ENCODE measurements at places on chromosomes 12 and 14.
A peak's percentile ranks its signal among the peaks of the same experiment; 100 is the strongest.

DNA sequence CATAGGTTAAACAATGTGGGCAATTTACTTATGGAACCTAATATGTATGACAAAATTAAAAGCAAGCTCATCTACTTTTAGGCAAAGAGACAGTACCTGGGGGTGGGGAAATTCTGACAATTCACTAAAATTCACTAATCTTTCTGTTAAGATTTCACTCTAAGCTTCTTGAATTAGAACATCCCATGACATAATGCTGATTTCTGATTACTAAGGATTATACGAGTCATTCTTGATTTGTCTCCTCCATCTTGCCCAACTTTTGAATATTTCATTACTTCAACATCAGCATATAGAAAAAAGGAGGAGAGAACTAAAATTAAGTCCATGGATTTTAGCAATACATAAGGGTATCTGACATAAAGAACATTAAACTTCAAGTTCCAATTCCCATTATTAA, 2.4 kb downstream of the CEP83 start:
- no peak for DNase-seq

GRCh38 chr12:50051101-50051806, 6.1 kb upstream of the ASIC1 start:
- DNase-seq: no peak

- DNase-seq: no peak
These were observed 56.1 kb downstream of the TRAF3 start for GRCh38 chr14:102833341-102833740.

DNA sequence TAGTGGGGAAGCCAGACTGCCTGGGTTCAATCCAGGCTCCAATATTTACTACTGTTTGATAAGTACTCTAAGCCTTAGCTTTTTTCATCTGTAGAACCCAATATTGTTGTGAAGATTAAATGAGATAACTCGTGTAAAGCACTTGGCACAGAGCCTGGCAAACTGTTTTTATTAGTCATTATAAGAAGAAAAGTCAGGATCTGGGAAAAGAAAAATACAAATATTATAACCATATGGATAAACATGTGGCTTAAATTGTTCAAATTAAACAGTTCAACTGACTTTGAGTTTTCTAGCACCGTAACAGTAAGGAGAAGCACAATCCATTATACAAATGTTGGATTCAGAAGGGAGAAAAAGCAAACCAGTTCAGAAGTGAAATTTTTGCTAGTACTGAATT, 22.0 kb upstream of the CDK17 start:
- DNase-seq: peak; percentile 65

GRCh38 chr14:68492381-68493151, 300.3 kb downstream of the ZFP36L1 start:
- DNase-seq: no peak

GRCh38 chr12:12696562-12697383, 790 bp upstream of the GPR19 start:
- DNase-seq: peak; percentile 86

GRCh38 chr14:88793259-88793625, 489 bp upstream of the EML5 start:
- DNase-seq: no peak

- peak; percentile 27 for DNase-seq
These were observed 82.3 kb downstream of the PLEKHG3 start for GRCh38 chr14:64786296-64787149.

DNA sequence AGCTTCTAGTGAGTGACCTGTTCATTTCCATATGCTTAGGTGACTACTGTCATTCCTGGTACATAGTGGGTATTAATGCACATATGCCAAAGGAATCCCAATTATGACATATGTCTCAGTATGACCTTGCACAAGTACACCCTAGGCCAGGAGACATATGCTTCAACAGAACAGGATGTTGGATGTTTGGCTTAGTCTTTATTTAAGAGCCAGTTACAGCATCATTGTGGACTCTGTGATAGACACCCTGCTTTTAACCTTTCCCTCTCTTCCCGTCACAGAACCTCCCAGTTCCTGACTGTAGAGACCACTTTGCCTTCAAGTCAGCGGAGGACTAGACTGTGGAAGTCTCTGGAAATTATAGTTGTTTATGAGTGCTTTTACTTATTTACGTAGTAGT, 72.9 kb downstream of the DAAM1 start:
- DNase-seq: no peak

GRCh38 chr14:55051423-55052268, at the start of gene MAPK1IP1L:
TSS of gene MAPK1IP1L (plus strand) at chr14:55051647. CDS start at chr14:55061684, 10,037 bp downstream.
- peak; percentile 94 for DNase-seq

- DNase-seq: no peak
These were observed 3.7 kb downstream of the MYH6 start for GRCh38 chr14:23404331-23404900.

- DNase-seq: no peak
These were observed 9.3 kb downstream of the ZNF664 start for GRCh38 chr12:123982269-123982668.

DNA sequence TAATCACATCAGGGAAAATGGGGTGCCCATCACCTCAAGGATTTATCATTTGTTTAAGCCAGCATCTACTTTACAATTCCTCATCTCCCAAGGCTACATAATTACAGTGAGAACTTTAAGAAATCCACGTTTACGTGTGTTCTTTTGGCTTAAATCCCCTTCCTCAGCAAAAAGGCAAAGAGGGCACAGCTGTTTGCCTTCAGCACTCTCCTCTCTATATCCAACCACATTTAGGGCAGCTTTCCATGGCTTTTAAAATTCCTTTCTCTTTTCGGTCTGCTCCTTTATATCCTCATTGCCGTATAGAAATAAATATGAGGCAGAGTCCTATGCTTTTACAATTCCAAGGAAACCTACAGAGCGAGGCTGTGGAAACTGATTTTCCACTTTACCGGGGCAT, 175.9 kb downstream of the EMP1 start:
- DNase-seq: no peak

DNA sequence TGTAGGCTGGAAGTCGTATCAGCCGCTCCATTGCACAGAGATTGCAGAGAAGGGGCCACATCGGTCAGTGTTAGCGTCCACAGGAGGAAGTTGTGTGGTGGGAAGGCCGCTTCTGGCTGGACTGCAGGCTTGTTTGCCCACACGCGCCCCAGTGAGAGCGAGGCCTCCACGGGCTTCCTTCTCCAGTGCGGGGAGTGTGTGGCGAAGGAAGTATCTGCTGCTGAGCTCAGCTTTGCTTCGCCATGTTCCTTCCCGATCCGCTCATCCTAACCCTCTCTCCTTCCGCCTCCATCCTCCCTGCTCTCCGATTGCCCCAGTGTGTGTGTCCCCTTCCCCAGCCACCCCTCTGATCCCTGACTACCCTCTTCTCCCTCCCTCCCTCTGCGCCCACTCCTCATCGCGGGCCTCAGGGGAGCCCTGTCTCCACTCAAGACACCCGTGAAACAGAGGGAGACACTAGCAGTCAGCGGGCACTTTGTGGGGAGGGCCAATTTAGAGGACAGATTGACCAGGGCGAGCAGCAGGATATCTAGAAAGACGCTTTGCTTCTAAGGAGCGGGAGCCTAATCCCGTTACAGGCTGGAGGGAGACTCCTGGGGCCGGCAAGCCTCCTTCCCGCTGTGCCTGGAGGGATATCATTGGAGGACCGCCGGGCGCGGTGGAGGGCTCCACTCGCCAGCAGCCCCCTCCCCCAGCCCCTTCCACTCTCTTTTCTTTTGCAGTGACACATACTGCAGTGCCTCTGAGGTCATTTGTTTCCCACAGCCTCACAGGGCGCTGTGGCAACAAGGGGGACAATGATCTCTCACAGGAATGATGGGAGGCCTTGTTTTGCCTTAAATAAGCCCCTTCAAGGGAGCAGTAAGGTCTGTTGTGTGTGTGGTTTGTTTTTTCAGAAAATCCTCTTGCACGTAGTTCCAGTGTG, 428.8 kb downstream of the ZFP36L1 start:
- peak; percentile 94 for DNase-seq

- DNase-seq: no peak
These were observed 108.4 kb downstream of the MON2 start for GRCh38 chr12:62575036-62575435.

DNA sequence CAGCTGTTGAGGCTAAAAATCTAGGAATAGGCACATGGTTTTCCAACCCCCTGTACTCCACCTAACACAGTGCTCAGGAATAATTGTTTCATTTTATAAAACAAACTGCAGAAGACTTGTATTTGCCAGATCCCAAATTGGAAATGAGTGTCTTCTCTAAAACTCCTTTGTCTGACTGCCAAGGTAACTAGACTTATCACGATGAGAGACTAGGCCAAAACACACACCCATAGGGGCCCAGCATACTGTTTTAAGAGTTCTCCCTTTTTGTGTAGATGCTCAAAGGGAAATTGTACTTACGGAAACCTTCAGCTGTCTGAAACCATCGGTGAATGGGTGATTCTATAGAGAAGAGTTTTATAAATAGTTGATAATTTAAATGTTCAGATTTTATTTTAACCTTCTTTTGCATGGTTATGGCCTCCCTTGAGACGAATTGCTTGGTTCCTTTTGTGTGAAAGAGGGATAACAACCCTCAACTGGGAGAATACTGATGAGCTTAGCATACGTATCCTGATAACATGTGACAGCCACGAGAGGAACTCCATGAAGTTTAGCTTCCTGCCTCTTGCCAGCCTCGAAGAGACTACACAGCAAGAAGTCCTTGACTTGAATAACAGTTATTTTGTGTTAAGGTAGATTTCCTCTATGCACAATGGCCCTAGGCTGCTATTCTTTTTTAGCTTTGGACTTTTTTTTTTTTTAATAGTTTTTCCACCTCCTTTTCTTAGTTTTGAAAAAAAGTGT, 103.3 kb downstream of the PELI2 start:
- no peak for DNase-seq

DNA sequence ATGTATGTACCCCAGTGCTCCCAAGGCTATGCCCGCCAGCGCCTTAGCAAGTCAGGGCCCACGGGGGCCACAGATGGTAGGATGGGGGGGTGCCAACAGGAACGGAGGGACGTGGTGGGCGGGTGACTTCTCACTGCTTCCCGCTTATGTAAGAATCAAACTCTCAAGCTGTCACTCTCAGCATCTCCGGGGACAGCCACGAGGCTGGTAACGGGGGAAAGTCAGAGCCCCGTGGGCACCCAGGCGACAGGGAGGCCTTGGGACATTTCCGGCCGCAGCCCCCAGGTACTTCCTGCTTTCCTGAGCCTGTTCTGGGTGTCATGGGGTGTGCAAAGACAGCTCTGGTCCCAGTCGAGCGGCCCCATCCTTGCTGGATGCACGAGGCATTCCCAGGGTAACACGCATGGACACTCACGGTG, 59.3 kb downstream of the TESC start:
- DNase-seq: no peak

GRCh38 chr12:93524386-93525133, 47.9 kb upstream of the SOCS2 start:
- DNase-seq: no peak

DNA sequence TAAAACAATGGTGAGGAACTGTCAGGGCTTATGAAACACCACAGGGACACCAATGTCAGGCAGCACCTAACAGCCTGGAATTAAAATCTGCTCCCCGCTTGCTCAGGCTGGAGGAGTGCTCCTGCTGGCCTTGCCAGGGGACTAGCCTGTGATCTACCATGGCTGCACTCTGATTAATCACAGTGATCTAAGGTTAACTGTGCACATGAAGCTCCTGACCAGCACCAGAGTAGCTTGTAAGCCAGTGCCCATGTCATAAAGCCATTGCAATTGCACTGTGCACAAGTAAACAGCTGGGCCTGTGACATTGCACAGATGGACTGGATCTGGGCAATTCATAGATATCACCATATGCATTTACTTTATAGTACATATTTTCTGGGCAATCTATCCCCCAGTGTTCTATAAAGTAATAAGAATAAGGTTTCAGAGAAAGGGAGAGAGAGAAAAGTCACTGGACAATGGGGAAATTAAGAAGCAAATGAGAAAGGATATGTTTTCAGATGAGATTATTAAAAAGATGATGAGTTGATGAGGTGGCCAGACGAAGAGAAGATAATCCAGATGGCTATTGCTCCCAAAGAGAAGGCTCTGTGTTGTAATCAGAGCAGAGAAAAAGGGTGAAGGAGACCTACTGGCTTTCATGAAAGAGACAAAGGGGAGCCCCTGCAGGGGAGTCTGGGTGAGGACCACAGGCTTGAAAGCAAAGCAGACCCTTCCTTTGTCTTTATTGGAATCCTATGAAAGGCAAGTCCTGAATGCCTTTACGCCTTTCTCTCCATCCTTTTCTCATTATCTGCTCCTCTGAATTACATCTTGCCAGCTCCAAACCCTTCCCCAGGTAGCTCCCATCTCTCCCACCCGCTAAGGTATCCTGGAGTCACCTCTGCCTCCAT, 145.8 kb downstream of the SLC38A6 start:
- DNase-seq: no peak

DNA sequence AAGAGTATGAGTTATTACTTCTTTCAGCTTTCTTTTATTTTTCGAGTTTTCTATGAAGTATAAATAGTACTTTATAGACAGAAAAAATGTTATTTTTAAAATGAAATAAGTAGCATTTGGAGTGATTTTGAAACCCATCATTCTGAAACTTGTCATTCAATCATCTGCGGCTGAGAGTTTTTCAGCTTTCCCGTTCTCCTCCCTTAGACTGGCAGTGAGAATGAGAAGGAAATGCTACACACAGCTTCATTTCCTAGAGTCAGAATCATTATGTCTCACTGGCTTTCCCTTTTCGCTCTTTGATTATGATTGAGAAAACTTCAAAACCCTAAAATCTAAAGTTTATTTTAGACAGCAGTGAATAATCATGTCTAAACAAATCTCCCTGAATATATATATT, 33.7 kb upstream of the GNPNAT1 start:
- no peak for DNase-seq

- no peak for DNase-seq
These were observed 2.3 kb downstream of the TMEM63C start for GRCh38 chr14:77183896-77184295.

GRCh38 chr14:98798099-98798498, 473.9 kb downstream of the BCL11B start:
- no peak for DNase-seq

DNA sequence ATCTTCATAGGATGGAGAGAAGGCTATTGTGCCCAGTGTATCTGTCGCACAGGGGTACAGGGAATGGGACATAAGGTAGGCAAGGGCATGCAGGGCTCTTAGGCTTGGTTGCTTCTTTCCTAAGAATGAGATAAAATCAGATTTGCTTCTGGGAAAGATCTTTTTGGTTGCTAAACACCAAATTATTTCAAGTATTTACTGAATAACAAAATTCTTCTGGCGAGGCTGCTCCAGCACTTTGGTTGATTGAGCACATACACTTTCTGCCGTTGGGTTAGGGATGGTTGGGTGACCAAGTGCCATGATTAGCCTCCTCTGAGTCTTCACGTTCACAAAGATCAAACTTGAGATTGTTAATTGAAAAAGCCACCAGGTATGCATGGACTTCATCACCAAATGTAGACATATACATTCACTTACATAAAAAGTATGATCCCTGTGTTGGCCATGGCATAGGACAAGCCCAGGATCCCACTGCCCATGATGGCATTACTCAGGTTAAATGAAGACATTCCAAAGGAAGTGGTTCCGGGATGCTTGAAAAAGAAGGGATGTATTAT, 38.2 kb downstream of the SLC38A4 start:
- no peak for DNase-seq
